Aorta (tissue), 5 donors: ENCODE measurements at places on chromosomes 1 and 21. TPM values are rescaled to one million over a fixed set of nuclear protein-coding genes. Genes with fewer than 3 reads are reported as not detected.

The RNF207 gene
- 15.8 TPM for polyA plus RNA-seq

The NOS1AP gene
- 2.6 TPM for polyA plus RNA-seq

- DNase-seq, result peak; percentile 93
Observed at GRCh38 chr1:171841050-171841910, at the start of gene DNM3. Gene DNM3 (plus strand): TSS chr1:171841498. CDS start chr1:171841657, 159 bp downstream.

- no peak for DNase-seq
Observed at GRCh38 chr1:241475671-241476070, 43.9 kb downstream of the FH start.

DNA sequence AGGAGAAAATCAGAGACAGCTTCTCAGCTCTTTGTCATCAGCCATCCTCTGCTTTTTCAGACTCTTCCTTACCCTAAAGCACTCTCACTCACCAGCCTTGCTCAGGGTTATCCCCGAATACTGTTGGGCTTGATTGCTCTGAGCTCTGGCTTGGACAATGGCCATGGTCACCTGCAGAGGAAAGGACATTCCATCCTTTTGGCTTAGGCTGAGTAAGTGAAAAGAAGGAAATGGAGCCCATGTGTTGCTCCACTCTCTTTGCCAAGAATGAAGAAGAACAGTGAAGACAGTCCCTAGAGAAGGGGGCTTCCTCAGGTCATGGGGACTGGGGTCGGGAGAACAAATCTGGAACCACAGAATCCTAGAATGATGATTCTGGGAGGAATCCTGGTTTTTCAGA is 2.3 kb downstream of the MTMR11 start:
- DNase-seq, result no peak

The GSTM1 gene
- 42.4 TPM for polyA plus RNA-seq

The TTC24 gene
- not detected for polyA plus RNA-seq

DNA sequence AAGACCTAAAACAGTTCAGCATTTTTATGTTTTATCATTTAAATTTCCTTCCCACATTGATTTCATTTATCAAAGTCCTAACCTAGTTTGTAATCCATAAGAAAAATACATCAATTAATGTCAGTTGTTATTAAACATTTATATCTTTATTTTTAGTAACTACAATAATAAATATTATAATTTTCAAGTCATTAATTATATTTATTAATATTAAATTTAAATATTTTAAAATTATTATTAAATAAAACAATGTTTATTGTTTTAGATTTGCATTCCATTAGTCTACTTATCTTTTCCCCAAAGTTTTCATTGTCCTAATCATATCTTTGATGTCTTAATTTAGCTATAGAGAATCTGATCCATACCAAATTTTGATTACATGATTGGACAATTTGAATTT is 368.9 kb downstream of the PLA2G4A start:
- DNase-seq, result no peak

- no peak for DNase-seq
Observed at GRCh38 chr1:221470000-221470698, 271.7 kb downstream of the DUSP10 start.

DNA sequence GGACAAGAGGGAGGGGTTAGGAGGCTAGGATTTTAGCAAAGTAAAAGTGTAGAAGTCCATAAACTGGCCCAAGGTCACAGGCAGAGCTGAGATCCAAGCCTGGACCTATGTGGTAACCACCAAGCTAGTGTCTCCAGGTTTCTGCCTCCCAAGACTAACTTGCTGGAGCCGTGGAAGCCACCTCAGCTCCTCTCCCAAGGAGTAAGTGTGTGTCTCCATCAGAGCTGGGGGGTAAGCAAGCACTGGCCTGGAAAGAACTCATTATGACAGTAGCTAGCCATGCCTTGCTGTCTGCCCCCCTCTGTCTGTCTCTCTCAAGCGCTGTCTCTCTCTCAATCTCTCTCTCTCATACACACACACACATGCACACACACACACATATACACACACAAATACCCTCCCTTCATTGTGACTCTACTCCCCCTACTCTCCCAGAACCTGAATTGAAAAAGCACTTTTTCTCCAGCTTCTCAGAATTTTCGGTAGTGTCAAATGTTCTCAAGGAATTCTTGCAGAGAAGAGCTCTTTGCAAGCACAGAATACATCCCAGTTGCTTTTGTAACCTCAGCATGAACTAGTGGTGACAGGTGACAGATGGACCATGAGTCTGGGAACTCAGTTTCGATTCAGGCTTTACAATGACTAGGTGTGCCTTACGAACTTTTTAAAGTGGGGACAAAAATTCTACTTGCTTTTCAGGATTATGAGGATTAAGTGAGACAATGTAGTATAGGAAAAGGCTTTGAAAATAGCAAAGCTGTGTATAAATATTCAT is 238.0 kb upstream of the FGGY start:
- DNase-seq, result no peak

- DNase-seq, result no peak
Observed at GRCh38 chr1:156795787-156796186, 20.9 kb downstream of the SH2D2A start.

- DNase-seq, result peak; percentile 36
Observed at GRCh38 chr1:235073968-235074522, 54.6 kb downstream of the TOMM20 start.

DNA sequence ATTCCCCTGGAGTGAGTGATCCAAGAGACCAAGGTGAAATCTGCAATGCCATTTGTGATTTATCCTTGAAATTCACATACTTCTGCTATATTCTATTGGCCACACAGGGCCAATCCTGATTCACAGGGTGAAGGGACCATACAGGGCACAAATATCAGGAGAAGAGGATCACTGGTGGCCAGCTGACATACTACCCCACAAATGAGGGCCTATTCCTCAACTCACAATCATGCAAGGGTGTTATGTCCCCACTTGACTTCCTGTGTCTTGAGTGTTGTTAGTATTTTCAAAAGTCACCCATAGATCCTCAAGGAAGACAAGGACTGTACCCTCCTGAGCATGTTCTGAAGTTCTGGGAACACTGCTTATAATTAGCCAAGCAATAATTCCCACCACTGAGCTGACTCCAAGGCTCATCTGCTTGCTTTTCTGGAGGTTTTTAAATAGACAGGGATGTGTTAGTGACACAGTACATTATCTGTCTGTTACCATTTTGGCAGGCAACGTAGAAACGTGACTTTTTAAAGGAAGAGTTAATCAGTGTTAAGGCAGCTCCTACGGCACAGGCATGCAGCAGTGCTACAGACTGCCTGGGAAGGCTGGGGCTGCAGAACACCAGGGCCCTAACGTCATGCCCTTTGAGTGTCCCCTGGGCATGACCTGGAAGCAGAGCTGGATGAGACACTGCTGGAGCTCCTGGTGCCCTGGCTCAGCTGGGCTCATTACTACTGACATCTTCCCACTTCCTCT is 137.4 kb downstream of the FAM78B start:
- no peak for DNase-seq

GRCh38 chr21:27045281-27045985 is 78.5 kb upstream of the ADAMTS5 start:
- DNase-seq, result no peak

The CDA gene
- 16.2 TPM for polyA plus RNA-seq

DNA sequence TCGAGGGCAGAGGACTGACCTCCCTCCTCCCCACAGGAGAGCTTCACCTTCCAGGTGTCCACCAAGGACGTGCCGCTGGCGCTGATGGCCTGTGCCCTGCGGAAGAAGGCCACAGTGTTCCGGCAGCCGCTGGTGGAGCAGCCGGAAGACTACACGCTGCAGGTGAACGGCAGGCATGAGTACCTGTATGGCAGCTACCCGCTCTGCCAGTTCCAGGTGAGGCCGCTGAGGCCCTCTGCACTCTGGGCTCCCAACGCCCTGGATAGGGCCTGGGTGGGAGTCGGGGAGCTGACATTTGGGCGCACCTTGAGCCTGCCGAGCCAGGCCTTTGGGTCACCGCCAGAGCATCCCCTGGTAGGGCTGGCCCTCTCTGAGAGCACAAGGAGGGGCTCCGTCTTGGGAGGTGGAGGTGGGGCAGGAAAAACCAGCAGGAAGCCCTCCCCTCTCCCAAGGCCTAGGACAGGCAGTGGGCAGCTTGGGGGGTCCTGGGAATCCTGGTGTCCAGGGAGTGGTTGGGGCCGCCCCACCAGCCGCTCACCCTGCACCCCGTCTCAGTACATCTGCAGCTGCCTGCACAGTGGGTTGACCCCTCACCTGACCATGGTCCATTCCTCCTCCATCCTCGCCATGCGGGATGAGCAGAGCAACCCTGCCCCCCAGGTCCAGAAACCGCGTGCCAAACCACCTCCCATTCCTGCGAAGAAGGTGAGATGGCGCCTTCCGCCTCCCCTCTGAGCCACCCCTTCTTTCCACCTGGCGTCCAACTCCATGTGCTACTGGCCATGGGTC is 65.1 kb downstream of the PIK3CD start:
- no peak for DNase-seq

The MYOG gene
- not detected for polyA plus RNA-seq

- peak; percentile 3 for DNase-seq
Observed at GRCh38 chr1:160354388-160354985, 11.3 kb downstream of the NCSTN start.
